ENCODE measurements at places on chromosomes 16 and 17.

- no peak for DNase-seq
These were observed 910 bp upstream of the RAMP2 start for GRCh38 chr17:42759982-42760651.

- DNase-seq: no peak
These were observed 11.7 kb downstream of the CFAP52 start for GRCh38 chr17:9587969-9588656.

DNA sequence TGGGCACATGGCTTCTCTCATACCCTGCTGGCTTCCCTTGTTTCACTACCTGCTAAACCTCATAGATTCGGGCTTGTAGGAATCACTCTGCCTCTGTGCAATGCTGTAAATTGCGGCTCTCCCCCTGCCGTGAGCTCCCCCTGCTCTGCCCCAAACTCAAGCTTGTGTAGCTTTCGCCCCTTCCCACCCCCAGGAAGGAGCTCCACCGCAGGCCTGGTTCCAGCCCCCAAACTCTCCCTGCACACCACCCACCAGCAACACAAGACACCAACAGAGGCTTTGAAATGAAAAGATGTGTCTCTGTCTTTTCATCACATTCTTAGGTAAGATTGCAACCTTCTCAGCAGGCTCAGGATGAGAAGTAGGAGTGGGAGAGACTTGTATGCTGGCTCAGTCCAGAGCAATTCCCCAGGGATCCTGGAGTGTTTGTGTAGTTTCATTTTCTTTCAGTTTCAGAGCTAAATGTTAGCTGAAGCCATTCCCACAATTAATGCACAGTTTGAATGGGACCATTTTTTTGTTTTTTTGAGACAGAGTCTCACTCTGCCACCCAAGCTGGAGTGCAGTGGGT is 14.2 kb downstream of the CX3CL1 start:
- no peak for DNase-seq

GRCh38 chr17:6394055-6394606 is 40.8 kb downstream of the AIPL1 start:
- no peak for DNase-seq

GRCh38 chr17:36935671-36936454 is 1.4 kb upstream of the LHX1 start:
- no peak for DNase-seq

- DNase-seq: no peak
These were observed 12.1 kb upstream of the DBNDD1 start for GRCh38 chr16:90031186-90031930.

DNA sequence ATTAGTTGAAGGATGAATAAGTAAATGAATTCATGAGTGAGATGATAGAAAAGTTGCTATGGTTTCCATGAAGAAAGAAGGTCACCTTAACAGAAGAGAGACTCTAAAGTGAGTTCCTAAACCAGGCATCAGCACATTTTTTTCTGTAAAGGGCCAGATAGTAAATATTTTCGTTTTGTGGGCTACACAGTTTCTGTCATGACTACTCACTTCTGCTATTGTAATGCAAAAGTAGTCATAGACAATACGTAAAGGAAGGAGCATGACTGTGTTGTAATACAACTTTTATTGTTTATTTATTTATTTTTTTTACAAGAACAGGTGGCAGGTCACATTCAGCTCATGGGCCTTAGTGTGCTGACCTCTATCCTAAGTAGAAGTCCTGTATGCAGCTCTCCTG is 426.1 kb upstream of the DYNLRB2 start:
- no peak for DNase-seq

GRCh38 chr16:89257757-89258465 is 40.4 kb downstream of the ZNF778 start:
- no peak for DNase-seq

DNA sequence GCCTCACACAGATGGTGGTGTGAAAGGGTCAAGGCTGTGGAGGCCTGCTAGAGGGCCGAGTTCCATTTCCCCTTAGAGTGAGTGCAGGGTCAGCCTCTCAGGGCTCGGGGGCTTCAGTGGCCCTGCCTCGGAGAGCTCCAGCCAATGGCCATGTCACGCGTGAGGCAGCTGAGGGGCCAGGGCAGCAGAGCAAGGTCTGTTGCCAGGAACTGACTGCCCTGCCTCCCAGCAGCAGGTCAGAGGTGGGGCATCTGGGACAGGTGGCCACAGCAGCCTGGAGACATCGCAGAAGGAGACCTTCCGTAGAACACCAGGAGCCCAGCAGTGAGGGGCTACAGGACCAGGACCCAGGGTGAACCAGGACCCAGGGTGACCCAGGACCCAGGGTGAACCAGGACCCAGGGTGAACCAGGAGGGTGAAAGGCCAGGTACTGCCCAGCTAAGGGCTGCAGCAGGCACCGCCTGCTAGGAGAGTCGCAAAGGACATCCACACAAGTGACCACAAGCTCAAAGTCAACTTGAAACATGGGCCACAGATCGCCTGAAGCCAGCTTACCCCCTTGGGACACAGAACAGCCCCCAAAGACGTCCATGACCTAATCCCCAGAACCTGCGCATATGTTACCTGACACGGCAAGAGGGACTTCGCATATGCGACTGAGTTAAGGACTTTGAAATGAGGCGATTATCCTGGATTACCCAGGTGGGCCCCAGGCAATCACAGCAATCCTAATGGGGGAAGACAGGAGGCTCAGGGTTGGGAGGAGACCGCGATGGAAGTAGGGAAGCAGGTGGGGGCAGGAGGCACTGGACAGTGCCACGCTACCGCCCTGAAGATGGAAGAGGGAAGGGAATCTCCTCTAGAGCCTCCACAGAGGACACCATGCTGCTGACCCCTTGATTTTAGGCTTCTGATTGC is 4.8 kb upstream of the MEAK7 start:
- DNase-seq: no peak

DNA sequence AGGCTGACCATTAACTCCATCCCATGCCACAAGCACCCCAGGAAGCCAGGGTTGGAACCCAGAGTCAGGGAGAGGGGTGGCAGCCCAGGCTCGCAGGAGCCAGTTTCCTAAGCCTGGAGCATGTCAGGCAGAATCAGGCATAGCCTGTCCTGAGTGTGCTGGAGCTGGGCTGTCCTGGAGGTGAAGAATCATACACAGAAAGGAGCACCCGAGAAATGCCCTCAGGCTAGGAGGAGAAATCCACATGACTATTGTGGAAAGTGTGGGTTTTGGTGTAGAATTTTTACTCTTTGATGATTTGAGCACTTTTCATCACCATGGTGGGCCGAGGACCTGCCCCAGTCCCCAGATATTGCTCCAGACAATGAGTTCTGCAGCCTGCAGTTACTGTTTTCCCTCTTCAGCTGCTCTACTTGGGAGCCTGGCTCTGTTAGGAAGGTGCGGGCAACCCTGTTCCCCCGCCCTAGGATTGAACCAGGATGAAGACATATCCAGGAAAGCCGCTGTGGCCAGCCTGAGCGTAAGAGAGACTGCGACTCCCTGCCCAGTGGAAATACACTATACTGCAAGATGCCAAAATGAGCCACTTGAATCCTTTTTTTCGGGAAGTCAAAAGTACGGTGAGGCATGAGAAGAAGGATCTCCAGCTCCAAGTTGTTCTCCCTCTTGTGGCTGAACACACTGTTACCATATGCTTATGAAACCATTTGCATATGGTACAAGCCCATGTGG is 29.0 kb upstream of the HEATR6 start:
- no peak for DNase-seq

DNA sequence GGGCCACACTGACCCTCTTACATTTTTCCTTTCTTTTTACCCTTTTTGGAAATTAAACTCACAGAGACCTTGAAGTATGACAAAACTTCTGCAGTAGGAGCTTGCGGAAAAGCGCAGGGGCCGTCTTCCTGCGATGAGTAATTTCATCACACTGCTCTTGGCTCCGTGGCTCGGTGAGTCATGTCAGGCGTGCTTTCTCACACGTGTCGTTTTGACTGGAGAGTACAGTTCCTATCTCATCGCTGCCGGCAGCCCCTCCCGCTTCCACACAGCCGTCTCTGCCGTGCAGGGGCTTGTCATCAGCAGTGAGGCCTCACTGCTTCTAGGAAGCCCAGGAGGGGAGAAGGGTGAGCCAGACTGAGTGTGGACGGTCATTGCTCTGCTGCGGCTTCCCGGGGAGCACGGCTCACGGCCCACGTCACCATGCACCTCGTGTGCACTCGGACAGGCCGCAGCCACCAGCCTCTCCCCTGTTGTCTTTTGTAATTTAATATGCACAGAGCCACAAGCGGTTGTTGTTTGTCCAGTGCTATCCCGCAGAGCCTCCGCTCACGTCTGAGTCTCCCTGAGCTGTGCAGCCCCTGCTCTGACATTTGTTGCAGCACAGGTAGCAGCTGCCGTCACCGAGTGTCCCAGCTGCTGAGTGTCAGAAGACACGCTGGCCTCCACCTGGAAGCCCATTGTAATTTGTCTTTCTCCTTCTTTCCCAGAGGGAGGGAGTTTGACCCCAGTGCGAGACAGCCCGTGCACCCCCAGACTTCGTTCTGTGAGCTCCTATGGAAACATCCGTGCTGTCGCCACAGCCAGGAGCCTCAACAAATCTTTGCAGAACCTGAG is 99.4 kb upstream of the CHMP6 start:
- peak; percentile 76 for DNase-seq

GRCh38 chr16:85832570-85833218 is 33.2 kb downstream of the COX4I1 start:
- no peak for DNase-seq

DNA sequence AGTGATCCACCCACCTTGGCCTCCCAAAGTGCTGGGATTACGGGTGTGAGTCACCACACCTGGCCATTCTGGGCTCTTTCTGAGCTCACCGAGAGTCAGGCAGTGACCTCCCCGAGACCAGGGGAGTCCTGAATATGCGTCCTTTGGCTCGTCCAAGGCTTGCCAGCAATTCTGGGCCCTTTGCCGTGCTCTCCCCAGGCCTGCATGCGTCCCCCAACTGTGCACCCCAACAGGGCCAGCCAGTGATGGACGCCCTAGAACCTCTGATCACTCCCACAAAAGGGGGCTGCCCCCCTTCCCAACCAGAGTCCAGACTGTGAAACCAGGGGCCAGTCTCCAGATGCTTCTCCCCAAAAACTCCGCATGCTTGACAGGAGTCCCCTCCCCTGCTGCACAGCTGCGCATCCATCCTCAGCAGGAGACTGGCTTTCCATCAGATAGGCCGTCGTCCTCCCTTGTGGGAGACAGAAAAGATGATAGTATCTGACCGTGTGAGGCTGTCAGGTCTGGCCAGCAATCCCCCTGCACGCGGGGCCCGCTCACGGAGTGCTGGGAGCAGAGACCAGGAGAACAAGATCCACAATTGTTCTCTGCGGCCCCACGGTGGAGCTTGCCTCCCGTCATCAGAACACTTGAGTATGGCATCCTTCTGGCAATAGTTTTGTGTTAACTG is 15.5 kb downstream of the HS3ST6 start:
- DNase-seq: no peak

GRCh38 chr17:65657251-65657828 is 95.9 kb upstream of the AXIN2 start:
- no peak for DNase-seq

DNA sequence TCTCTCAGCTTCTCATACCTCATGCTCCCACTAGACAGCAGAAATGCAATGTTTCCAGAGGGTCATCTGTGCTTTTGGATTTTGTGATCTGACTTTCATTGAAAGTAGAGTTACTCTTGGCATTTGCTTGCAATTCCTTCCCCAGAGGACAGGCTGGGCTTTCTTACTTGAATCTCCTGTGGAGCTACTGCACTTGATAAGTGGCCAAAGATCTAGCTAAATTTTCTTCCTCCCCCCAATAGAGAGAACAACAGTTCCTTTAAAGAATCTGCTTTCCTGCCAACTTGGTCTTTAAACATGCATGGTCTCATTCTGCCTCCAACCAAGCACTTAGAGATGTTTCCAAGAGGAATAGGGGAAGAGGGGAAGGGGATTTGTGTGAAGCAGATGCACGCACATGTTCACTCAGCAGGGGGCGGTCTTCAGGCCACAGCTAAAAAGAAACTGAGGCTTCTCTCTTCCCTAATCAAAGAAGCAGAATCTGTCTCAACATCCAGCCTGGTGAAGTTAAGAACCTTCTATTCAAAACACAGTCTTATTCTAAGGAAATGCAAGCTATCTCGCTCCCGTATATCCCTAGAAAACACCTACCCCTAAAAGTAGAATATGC is 229.6 kb downstream of the ZFHX3 start:
- no peak for DNase-seq

- no peak for DNase-seq
These were observed 652 bp downstream of the PRAC2 start for GRCh38 chr17:48723423-48724250.

- no peak for DNase-seq
These were observed 17.6 kb upstream of the SLC38A8 start for GRCh38 chr16:84059946-84060901.

- no peak for DNase-seq
These were observed at the start of gene SLC47A1 for GRCh38 chr17:19533718-19534561. SLC47A1 (plus strand) TSS chr17:19533854; CDS start chr17:19533940, 86 bp downstream.

GRCh38 chr17:60908324-60908723 is 230.7 kb downstream of the BCAS3 start:
- DNase-seq: no peak

DNA sequence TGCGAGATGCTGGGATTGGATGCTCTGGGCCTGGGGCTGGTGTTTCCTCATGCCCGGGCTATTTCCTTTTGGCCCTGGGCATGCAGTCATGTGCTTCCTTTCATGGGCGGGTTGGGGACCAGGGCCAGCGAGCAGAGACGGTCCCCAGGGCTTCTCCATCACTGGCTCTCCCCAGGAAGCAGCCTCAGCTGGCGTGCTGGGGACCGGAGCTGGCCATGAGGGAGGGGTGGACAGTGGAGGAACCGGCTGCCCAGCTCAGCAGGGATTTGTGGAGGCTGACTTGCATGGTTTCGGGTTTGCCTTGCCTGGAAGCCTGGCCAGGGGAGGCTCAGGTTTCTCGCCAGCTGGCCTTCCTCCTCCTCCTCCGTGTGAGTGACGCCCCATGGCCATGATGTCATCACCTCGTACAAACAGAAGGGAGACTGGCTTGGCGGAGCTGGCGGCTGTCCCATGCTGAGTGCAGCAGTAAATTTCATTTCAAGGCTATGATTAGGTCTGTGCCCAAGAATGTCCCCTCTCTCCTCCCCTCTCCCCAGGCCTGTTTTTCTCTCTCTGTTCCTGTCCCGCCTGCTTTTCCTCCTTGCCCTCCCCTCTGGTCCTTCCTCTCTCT is 8.9 kb upstream of the TIMP2 start:
- no peak for DNase-seq

GRCh38 chr17:76869496-76870376 is 1.5 kb downstream of the MGAT5B start:
- no peak for DNase-seq

DNA sequence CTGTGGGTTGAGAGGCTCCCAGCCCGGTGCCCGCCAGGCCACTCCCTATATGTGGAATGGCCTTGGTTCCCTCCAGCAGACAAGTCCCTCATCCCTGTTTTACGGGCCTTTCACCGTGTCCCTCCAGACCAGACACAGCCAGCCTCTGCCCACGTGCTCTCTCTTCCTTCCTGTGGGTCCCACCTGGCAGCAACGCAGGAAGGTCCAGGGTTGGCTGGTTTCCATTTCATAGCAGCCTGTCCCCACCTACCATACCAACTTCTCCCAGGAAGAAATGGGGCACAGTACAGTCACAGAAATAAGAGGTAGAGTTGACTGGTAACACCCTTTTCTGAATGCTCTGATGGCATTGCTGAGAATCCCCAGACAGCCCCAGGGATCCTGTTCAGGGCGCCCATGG is 34.9 kb downstream of the PLD6 start:
- DNase-seq: no peak
